ENCODE measurements at places on chromosomes 11 and 22.

- DNase-seq: no peak
Measured at GRCh38 chr11:71183878-71184277, 68.5 kb downstream of the SHANK2 start.

GRCh38 chr11:57460022-57460757 is at the start of gene RTN4RL2:
RTN4RL2 (plus strand) TSS chr11:57460528; CDS start chr11:57460866, 338 bp downstream.
- DNase-seq: no peak

DNA sequence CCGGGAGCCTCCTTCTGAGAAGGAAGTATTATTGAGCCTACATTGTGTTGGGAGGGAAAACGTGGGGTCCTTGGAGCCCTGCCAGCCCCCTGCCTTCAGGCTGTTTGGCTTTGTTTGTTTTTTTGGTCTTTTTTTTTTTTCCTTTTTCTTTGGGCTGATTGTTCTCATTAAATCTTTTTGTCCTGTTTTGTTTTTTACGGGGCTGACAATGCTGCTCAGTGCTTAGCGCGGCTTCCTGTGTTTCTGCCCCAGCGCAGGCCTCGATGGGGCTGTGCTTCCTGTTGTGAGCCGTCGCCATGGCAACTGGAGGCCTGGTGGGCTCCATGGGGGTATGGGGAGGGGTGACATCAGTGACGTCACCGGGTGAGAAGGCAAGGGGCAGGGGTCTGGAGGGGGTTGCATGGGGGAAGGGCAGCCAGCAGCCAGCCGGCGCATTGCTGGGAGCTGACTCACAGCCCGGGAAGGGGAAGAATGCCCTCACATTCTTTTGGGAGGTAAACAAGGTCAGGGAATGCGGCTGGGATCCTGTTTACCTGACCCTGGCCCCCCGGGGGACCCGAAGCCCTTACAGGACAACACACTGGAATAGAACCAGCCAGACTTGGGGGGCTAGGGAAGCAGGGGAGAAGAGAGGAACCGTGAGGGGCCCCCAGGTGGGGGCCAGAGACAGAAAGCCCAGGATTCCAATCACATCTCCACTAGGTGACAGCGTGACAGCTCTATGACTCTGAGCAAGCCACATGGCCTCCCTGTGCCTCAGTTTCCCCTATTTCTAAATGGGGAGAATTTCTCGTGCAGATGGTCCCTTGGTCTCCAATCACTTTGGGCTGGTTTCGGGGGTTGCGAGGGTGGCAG is 22.2 kb upstream of the CBX7 start:
- peak; percentile 18 for DNase-seq

DNA sequence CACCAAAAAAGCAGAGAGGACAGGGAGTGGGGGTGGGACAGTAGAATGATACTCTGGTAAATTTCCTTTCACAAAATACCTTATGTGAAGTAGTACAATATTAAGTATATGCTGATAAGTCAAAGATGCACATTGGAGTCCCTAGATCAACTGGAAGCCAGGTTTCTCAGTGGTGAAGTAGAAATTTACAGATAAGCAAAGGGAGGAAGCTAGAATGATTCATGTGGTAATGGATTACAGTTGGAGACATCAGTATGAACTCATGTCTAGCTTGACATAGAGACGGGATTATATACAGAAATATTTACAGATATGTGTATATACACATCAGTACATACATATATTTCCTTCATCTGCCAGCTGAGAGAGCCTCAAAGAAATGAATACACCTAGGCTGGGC is 21.5 kb downstream of the PLEKHB1 start:
- DNase-seq: no peak

GRCh38 chr11:79768343-79768742 is 327.5 kb upstream of the TENM4 start:
- no peak for DNase-seq

GRCh38 chr11:41508121-41508520 is 48.7 kb upstream of the LRRC4C start:
- no peak for DNase-seq

DNA sequence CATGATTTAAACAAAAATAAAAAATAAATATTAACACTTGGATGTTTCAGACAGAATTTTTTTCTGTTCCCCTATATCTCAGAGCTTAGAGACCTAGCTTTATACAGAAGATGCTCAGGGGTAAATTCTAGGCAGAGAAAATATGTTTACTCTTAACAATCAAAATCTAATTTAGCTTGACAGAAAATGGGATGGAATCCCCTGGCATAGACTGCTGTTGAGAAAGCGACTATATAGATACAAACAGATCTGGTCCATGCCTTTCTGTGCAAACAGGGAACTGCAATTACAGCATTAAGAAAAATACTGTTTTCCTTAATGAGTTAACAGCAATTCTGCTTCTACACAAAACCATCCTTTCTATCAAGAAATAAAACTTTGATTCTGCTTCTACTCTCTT is 14.6 kb downstream of the SIAE start:
- DNase-seq: no peak

GRCh38 chr11:5258543-5259262 is 4.1 kb upstream of the HBG2 start:
- DNase-seq: no peak

GRCh38 chr11:82384308-82384707 is 349.4 kb downstream of the FAM181B start:
- DNase-seq: no peak

- DNase-seq: no peak
Measured at GRCh38 chr22:40482391-40482790, 112.0 kb downstream of the SGSM3 start.

DNA sequence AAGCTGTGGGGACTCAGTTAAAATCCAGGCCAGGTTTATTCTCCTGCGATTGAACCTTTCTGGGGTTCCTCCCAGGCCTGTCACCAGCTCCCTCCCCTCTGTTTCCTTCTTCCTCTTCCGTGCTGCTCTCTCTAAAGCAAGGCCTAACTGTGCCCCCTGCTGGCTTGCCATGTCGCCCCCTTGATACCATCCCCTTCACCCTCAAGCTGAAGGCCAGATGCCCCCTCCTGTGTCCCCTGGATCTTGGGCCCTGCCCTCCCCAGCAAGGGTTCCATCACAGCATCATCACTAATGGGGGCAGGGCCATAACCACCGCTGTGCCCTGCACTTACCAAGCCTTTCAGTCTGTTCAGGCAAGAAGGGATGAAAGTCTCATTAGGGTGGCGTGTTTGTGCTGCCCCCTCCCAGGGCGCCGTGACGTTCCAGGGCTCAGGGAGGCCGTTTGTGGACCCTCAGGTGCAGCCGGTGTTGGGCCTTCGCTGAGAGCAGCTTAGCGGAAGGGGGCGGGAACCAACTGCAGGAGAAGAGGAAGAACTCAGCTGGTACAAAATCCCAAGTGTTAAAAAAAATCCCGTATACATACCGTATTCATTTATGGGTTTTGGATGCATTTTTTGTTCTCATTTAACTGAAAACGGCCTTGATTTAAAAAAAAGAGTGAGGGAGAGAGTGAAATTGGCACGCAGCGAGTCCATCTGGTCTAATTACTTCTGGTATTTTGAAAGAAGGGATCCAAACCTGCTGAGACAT is 69.9 kb downstream of the MPPED1 start:
- DNase-seq: peak; percentile 11

GRCh38 chr22:45334068-45334467 is 24.3 kb downstream of the FAM118A start:
- no peak for DNase-seq

- no peak for DNase-seq
Measured at GRCh38 chr22:31757265-31757664, 3.4 kb downstream of the DEPDC5 start.

DNA sequence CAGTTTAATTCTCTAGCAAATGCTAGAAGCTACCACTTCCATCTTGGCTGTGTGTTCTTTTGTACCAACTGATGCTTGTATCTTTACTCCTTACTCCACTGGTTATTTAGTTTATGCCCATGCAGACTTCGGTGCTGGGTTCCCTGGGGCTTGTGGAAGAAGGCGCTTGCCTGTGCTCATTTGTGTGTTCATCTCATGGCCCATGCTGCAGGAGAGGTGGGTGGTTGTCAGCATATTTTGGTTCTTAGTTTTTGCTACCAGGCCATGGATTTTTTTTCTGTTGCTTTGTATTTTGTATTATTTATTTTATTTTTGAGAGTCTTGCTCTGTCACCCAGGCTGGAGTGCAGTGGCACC is 22.4 kb downstream of the MICAL2 start:
- DNase-seq: no peak

GRCh38 chr11:73852049-73852448 is 24.6 kb downstream of the COA4 start:
- no peak for DNase-seq

DNA sequence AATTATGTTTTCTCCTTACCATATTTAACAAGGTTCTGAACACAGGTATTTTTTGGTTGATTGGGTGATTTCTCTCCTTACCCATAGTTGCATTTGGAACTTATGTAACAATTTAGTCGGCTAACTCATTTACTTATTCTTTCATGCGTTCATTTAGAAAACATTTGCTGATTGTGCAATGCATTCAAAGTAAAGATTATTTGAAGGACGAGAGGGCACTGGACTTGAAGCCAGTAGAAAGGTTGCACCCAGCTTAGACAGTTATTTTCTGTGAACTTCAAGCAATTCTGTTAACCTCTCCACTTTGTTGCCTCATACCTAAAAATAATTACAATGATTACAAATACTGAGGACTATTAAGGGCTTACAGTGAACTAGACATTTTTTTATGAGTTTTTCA is 769.6 kb downstream of the LRRC4C start:
- DNase-seq: no peak
